ENCODE measurements at places on chromosomes 3 and 15.

DNA sequence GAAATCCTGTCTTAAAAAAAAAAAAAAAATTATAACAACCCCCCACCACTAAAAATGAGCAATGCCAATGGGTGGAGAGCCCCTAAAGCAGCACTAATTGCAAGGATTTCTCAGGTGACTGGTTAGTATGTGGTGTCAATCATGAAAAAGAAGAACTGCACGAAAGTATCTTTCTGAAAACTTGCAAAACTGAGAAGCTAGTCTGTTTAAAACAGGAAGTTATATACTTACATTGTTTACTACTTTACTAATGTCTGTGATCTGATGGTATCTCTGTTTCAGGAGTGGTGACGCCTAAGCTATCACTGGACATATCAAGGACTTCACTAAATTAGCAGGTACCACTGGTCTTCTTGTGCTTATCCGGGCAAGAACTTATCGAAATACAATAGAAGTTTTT, at the start of gene CCR3:
CCR3 (plus strand) TSS at position 341 of the 400 bp plus-strand sequence. CDS start 22,699 bp downstream, outside the sequence.
- DNase-seq: no peak

- DNase-seq: no peak
Observed at GRCh38 chr15:44798826-44799225, 62.5 kb downstream of the TRIM69 start.

GRCh38 chr3:42668793-42669217, 15.3 kb downstream of the ZBTB47 start:
- no peak for DNase-seq

GRCh38 chr3:196115678-196116083, 33.8 kb upstream of the TFRC start:
- no peak for DNase-seq

- no peak for DNase-seq
Observed at GRCh38 chr3:71076361-71077002, 507.0 kb downstream of the FOXP1 start.

DNA sequence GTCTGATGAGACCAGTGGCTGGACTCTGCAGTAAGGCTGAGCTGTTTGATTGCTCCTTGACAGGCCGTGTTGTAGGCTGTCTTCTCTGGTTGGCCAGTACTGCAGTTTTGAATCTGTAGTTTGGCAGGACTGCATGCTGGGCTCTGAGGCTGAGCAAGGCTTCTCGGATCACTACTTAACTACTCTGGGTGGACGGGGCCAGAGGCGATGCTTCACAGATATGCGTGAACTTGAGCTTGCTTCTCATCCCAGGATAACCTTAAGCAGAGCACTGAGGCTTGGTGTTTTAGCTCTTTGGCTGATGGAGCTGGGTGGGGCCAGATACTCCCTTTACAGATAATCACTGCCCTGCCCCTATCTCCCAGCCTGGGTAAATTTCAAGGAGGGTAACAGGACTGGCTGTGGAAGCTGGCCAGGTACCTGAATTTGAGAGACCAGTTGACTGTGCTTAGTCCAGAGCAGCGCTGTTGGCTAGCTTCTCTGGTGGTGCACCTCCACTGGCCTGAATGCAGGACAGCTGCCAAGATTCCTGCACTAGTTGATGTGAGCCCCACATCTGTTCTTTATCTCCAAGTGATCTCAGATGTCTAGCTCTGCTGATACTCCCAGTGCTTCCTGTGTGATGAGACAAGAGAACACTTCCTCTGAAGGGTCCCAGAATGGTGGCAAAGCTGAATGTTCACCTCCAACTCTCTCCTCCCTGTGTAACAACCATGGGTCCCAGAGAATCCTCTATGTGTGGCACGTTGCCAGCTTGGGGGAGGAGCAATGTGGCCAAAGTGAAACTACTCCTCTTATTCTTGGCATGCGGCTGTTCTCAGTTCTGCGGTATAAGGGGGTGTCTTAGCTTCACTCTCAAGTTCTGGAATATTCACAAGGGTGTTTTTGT, 37.9 kb downstream of the RPL39L start:
- DNase-seq: no peak

DNA sequence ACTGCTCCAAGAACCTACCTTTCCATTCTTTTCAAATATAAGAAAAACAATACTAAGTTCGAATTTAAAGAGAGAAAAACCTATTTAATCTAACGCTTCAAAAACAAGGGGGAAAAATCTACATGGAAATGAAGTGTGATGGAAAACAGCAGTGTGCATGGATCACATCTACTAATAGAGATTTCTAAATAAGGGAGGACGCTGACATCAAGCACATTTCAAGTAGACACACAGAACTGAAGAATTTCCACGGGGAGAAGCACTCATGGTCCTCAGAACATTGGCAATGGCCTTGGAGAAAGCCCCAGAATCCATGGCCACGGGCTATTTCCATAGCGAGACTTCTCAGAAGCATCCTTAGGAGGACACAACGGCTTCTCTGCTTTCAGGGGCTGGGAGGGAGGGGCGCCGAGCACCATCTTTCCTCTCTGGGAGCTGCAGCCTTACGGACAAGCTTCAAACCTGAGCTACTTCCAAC, 1.0 kb downstream of the TASOR start:
- no peak for DNase-seq
